GM23338 (cell line): ENCODE measurements at places on chromosomes 16 and 17. TPM values are rescaled to one million over a fixed set of nuclear protein-coding genes. Genes with fewer than 3 reads are reported as not detected.

The PRKCA gene
- 24.5 and 35.4 TPM in 2 replicates for total RNA-seq

The RAD51D gene
- total RNA-seq = 11.0 and 13.2 TPM in 2 replicates

The WNT9B gene
- total RNA-seq = 0.17 and 0.62 TPM in 2 replicates

The TBC1D3 gene
- not detected in 2 replicates for total RNA-seq

The KRT33A gene
- not detected in 2 replicates for total RNA-seq

The CCL17 gene
- not detected in 2 replicates for total RNA-seq

The KRTAP9-4 gene
- total RNA-seq = not detected in 2 replicates

- no peak for DNase-seq
Measured at GRCh38 chr16:12609937-12610699, 193.6 kb downstream of the CPPED1 start.

DNA sequence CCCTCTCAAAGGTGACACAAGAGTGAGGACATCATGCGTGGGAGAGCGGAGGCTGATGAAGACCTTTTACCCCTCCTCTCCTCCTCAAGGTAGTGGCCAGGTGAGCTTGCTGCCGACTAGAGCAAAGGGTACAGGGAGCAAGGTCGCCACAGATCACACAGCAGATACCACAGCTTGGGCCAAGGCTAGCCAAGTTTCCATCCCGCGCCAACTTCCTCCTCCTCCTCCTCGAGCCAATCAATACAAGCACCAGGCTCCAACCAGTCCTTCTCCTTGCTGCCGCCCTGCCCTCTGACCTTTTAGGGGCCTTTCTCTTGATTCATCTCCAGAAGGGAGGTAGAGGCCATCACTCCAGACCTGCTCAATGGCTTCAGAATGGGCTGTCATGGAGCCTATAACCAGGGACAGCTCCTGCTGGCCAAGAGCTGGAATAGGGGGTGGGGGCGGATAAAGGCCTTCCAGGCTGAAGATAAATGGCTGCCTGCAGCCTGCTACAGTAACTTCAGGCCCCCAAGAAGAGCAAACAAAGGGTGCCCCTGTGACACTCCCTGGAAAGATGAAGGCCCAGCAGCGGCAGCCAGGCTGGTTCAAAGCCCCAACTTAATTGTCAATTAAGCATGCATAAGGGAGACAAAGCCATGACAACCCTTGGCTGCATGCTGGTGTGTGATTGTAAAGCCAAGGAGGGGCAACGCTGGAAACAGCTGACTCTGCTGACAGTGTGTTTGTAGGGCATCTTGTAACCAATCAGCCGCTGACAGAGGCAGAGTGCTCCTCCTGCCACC is 17.8 kb downstream of the HNF1B start:
- DNase-seq = no peak

DNA sequence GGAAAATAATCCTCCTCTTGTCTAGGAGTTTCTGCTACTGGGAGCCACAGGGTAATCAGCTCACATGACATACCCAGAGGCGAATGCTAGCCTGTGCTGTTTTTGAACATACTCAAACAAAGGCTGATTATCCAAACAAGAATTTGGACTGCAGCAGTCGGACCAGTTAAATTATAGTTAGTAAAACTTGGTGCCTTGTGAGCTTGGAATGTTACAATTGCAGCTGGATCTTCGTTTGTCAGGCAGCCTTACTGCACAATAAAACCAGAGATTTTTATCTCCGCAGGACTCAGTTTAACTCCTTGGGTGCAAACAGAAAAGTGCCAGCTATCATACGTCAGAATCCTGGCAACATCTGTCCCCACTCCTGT is 163.8 kb upstream of the TBX2 start:
- DNase-seq = no peak

DNA sequence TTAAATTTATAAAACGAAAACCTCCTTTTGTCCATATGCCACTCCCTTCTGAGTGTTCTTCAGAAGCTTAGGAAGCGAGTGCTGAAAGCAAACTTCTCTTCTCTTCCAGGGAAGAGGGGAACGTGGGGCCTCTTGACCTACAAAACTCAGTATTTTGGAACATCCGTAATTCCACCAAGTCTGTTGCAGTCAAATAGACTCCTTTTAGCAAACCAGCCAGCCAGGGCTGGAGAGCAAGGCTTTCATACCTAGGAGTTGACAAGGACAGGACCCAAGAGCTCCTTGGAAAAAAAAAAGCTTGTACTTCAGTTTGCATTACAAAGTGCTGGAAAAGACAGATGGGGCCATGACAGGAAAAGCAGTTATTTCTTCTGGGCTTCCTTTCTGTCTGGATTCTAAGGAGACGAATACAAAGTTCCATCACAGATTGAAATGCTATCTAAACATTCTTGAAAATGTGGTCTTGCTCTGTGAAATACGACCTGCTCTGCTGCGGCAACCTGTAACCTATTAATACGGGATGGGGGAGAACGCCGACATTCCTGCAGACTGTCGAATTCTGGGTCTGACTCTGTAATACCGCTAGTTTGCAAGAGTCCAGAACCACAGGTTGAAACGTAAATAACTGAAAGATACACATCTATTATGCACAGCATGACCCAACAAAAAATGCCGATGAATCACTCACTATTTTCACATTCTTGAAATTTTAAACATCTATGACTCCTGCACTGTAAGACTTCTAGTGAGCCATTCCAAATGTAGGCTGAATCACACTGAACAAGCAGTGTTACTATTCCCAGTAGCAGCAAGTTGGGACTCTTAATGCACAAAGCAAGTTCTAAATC is 20.6 kb downstream of the VPS53 start:
- DNase-seq = no peak

GRCh38 chr17:66971264-66971663 is 6.8 kb downstream of the CACNG4 start:
- DNase-seq = no peak

DNA sequence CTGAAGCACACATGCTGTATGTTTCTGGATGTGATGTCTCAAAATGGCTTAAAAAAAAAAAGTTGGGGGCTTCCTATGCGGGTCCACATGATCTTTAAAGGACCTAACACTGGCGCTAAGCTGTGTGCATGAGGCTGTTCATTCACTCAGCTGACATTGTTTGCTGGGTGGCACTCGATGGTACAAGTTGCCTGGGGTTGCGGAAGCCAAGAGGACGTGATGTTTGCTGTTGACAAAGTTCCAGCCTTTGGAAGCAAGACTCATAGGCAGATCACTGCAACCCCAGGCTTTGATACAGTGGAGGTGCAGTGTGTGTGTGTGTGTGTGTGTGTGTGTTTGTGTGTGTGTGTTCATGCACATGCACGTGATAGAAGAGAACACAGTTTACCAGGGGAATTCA is 29.5 kb upstream of the DNAI2 start:
- no peak for DNase-seq

- no peak for DNase-seq
Measured at GRCh38 chr16:31410082-31410481, 16.9 kb downstream of the ITGAD start.

GRCh38 chr16:80174416-80174815 is 366.4 kb upstream of the DYNLRB2 start:
- no peak for DNase-seq

DNA sequence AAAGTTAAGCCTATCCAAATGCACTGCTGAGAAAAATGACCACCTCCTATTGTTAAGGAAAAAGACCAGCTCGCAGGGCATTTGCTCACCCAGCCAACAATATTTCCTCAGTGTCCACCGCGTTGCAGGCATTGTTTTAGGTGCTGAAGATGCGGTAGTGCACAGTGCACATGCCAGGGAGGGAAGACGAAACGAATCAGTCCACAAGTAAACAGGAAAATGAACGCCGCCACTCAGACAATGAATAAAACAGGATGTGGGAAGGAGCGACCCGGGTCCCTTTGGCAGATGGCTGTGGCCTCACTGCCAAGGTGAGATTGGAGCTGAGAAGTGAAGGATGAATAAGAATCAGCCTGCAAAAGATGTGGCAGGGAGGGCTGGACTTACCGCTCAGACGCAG is 249.2 kb downstream of the FOXL1 start:
- no peak for DNase-seq

GRCh38 chr16:9308850-9309249 is 217.4 kb downstream of the HAPSTR1 start:
- no peak for DNase-seq

GRCh38 chr17:29566473-29567303 is at the start of gene ABHD15:
Gene ABHD15, minus strand, starts transcription at chr17:29567037. Its CDS starts 71 bp downstream, at chr17:29566966.
- DNase-seq = peak; percentile 67

DNA sequence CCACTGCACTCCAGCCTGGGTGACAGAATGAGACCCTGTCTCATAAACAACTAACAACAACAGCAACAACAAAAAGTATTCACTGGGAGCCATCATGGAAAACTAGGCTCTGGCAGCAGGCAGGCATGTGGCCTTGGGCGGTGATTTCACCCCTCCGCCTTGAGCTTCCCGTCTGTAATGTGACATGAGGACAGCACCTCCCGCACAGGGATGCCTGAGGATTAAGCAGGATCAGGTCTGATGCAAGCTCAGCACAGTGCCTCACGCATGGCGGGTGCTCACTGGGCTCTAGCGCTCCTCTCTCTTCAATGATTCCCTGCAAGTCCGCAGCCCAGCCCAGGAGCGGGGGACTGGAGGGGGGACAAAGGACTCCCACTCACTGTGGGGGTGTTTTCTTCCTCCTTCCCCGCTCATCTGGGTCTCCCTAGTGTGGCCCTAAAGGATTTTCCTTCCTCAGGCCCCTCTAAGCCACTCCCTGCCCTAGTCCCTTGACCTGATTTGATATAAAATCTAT is 2.8 kb downstream of the PLCD3 start:
- DNase-seq = no peak

GRCh38 chr17:34011599-34011998 is 243.5 kb upstream of the CCL2 start:
- no peak for DNase-seq

GRCh38 chr16:86498671-86499439 is 11.5 kb upstream of the FOXF1 start:
- no peak for DNase-seq

GRCh38 chr17:55702150-55702549 is 20.5 kb downstream of the TMEM100 start:
- no peak for DNase-seq

DNA sequence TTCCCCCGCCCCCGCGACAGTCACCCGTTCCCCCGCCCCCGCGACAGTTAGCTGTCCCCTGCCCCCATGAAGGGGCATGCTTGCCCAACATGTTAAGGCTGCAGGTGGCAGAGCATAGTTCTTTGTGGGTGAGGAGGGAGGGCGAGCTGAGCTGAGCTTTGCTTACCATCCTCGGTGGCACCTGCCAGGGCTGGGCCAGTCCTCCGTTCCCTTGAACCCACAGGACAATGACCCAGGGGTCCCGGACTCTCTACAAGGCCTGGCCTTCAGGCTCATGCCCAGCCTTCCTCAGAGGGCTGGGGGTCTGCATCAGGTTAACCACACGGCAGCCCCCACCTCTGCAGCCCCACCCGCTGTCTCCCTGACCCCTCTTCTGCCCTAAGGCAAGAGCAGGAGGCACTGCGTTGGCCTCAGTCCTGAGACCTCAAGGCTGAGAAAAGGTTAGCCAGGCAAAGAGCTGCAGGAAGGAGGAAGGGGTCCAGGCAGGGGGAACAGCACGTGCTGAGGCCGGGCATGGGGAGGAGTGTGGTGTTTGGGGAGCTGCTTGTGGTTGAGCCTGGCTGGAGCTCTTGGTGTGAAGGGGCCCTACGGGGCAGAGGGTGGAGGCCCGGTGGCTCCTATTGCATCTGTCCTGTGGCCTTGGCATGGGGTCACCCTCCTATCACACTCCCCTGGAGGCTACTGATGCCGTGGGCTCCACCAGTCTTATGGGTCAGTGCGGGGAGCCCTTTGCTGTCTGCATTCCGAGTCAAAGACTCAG is 11.4 kb upstream of the DOC2B start:
- no peak for DNase-seq

DNA sequence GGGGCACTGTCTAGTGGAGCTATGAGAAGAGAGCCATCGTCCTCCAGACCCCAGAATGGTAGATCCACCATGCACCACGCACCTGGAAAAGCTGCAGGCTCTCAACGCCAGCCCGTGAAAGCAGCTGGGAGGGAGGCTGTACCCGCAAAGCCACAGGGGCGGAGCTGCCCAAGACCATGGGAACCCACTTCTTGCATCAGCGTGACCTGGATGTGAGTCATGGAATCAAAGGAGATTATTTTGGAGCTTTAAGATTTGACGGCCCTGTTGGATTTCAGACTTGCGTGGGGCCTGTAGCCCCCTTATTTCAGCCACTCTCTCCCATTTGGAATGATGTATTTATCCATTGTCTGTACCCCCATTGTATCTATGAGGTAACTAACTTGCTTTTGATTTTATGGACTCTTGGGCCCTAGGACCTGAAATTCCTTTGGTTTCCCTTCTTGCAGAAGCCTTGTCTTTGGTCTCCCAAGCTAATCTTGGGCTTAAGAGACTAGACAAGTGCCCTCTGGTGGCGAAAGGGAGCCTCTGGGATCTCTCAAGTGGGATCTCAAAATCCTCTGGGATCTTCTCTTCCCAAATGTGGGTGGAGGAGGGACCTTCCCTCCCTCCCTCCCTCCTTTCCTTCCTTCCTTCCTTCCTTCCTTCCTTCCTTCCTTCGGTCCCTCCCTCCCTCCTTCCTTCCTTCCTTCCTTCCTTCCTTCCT is 58.2 kb upstream of the HAPSTR1 start:
- peak; percentile 97 for DNase-seq

DNA sequence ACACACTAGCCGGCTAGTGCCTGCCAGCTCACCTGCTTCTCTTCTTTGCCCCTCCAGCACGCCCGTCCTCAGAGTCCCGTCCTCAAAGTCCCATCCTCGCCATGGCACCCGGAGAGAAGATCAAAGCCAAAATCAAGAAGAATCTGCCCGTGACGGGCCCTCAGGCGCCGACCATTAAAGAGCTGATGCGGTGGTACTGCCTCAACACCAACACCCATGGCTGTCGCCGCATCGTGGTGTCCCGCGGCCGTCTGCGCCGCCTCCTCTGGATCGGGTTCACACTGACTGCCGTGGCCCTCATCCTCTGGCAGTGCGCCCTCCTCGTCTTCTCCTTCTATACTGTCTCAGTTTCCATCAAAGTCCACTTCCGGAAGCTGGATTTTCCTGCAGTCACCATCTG is 3.6 kb downstream of the SCNN1G start:
- peak; percentile 17 for DNase-seq

GRCh38 chr16:85286066-85286831 is 174.0 kb upstream of the CIBAR2 start:
- DNase-seq = no peak

DNA sequence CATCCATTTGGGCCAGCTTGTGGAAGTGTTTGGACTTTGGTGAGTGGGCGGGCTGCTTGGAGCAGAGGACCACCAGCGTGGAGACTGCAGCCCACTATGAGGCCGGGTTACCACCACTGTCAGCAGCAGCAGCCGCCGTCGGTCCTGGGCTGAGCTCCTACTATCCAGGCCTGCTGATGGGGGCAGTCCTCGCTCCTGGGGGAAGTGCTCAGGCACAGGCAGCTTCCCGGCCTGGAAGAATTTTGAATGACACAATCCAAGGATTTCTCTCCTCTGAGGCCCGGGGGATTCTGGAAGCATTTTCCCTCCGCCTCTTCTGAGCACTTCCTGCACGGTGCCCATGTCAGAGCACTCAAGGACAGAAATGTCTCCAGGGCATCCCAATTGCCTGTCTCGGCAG is 5.3 kb upstream of the NOD2 start:
- no peak for DNase-seq

DNA sequence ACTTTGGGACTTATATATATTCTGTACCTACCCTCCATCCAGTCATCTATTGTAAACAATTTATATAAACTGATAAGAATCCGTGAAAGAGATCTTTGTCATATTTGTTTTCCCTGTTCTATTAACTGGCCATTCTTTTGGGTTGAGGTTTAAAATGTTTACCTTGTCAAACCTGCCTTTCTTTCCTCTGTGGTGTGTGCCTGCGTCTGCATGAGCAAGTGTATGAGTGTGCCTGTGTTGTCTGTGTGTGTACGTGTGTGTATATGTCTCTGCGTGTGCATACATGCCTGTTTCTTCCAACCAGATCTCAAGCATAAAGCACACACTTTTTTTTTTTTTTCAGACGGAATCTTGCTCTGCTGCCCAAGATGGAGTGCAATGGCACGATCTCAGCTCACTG is 201.5 kb downstream of the C16orf95 start:
- DNase-seq = no peak
